ENCODE measurements at places on chromosomes 11 and 22. TPM values are rescaled to one million over a fixed set of nuclear protein-coding genes. Genes with fewer than 3 reads are reported as not detected.

CHST1 gene
- 275 TPM for total RNA-seq

PIH1D2 gene
- 2.5 TPM for total RNA-seq

RAG2 gene
- total RNA-seq, result not detected

NLRP14 gene
- 0.13 TPM for total RNA-seq

DAGLA gene
- total RNA-seq, result 3.2 TPM

ELFN2 gene
- total RNA-seq, result 1.2 TPM

GLYAT gene
- total RNA-seq, result not detected

APOL4 gene
- 4.4 TPM for total RNA-seq

SESN3 gene
- 94.5 TPM for total RNA-seq

TRIM29 gene
- not detected for total RNA-seq

SLC22A9 gene
- total RNA-seq, result not detected

TYR gene
- total RNA-seq, result not detected

GPR83 gene
- 0.31 TPM for total RNA-seq

UCP3 gene
- 1.6 TPM for total RNA-seq
